ENCODE measurements at places on chromosomes 4 and X.

DNA sequence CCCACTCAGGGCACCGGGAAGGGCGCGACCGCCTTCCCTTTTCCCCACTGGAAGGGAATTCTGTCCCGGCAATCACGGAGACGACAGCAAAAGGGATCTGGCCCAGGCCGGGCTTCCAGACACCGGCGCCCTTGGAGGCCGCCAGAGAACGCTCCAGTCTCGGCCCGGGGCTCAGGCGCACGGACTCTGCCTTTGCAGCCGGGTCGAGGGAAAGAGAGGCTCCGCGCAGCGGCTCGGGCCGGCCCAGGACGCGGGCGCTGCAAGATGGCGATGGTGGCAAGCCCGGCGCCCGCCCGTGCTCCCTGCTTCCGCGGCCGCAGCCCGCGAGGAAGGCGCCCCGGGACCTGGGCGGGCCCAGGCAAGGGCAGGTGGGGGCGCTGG is 1.1 kb downstream of the CTBP1 start:
- DNase-seq, result no peak

GRCh38 chr4:105458001-105458400 is 15.9 kb downstream of the PPA2 start:
- DNase-seq, result no peak

DNA sequence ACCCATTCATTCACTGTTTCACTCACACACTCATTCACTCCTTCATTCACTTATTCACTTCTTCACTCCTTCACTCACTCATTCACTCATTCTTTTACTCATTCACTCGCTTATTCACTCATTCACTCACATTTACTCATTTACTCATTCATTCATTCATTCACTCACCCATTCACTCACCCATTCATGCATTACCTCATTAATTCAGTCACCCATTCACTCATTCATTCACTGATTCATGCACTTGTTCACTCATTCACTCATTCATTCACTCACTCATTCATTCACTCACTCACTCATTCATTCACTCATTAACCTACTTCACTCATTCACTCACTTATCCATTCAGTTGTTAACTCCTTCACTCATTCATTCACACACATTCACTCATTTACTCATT is 70.8 kb downstream of the STK32B start:
- no peak for DNase-seq

- DNase-seq, result no peak
Observed at GRCh38 chr4:80475798-80476197, 140.3 kb downstream of the CFAP299 start.

DNA sequence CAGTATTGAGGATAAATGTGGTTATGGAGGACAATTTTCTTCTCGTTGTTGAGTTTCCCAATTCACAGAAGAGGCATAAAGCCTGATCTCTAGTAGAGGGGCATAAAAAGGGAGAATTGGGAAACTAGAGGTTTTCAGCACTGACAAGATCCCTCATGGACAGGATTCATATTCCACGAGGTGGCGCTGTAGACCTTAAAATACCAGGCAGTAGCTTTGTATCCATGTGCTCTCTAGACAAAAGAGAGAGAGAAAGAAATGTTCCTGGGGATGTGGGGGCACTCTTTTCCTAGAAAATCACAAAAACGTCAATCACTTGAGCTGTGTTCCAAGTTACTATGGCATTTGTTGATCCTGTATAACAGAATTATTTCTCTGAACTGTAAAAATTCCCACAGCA is 128.3 kb downstream of the MAGEE1 start:
- peak; percentile 67 for DNase-seq

DNA sequence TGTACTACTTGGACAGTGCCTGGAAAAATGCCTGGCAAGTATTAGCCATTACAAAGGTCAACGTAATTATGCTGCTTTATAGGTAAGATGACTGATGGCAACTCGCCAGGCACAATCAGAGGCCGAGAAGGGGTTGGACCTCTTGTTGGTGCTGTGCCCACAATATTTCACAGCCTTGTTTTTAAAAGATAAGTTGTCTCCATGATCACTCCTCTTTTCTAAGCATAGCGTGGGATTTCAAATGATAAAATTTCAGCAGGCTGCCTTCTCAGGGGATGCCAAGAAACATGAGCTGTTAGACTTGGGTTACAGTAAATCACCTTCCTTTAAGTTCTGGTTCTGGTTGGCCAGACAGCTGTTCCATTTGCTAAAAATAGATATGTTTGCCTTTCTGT is 26.9 kb downstream of the HOPX start:
- DNase-seq, result no peak

DNA sequence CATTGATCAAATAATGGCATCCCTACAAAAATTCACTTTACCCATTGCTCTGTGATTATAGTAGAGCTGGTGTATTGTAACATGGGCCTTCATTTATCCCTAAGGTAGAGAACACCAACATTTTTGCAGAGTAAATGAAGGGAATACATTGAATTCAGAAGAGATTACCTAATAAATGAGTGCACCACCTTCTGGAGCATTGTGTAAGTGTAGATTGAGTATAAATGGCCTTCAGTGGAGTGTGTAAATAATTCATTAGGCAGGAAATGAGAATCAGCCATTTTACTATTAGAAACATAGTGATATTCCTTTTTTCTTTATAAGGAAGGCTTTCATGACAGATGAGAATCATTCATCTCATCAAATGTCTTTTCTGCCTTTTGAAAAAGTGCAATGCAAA is 155.8 kb downstream of the FAM47B start:
- DNase-seq, result no peak

DNA sequence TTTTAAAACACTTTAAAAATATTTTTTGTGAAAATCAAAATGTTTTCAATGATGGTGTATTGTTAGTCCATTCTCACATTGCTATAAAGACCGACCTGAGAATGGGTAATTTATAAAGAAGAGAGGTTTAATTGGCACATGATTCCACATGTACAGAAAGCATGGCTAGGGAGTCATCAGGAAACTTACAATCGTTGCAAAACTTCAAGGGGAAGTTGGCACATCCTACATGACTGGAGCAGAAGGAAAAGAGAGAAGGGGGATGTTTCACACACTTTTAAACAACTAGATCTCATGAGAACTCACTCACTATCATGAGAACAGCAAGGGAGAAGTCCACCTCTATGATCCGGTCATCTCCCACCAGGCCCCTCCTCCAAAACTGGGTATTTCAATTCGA is 110.7 kb downstream of the TMEM47 start:
- no peak for DNase-seq

- no peak for DNase-seq
Observed at GRCh38 chrX:50827996-50828395, 14.0 kb upstream of the SHROOM4 start.

DNA sequence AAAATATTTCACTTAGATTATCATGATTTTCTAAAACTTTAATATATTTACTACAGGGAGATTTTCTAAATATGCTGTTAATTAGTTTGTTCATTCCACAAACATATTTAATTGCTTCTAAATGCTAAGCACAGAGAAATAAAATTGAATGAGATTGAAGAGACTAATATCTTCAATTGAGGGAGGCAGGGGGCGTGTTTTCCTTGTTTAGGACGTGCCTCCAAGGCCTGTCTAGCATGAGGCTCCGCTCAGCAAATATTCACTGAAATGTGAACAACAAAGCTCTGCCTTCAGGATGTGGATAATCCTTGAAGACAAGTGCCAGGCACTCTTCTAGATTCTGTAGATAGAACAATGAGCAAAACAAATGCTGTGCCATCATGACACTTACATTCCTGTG is 98.1 kb downstream of the TSPAN5 start:
- DNase-seq, result no peak

DNA sequence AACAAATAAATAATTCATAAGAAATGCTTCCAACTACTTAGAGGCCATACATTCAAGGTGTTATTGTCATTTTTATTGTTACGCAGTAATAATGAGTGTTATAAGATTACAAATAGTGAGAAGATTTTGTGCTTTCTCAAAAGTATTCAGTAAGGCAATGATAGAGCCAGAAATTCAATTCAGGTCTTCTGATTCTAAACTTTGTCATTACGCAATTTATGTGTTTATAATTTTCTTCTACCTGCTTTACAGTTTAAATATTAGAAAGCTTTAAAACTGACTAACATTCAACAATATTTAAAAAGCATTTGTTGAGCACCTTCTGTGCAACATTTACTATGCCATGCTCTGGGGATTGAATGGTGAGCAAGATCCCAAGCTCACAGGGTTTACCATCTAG is 183.4 kb upstream of the ETNPPL start:
- no peak for DNase-seq

GRCh38 chr4:6352031-6352692 is 82.5 kb downstream of the WFS1 start:
- DNase-seq, result no peak

DNA sequence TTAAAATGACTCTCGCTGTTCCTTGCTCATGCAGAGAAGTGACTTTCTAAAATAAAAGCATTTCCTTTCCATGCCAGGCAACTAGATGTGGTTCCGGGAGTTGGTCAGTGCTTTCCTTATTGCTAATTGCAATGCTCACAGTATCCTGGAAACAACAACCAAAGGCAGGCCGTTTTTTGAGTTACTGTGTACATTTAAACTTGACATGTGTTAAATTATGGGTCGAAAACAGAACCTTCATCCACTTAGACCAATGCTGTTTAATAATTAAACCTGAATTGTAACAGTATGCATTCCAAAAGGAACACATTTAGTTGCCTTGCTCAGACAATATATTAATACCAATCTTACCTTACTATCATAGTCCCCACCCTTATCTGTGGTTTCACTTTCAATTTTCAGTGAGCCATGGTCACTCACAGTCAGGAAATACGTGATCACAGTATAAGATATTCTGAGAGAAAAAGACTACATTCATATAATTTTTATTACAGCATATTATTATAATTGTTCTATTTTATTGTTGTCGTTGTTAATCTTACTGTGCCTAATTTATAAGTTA is 102.6 kb downstream of the HS6ST2 start:
- no peak for DNase-seq

GRCh38 chrX:151359931-151360871 is 36.8 kb upstream of the VMA21 start:
- no peak for DNase-seq

Data from Jurkat, Clone E6-1 (cell line).